Spinal cord (tissue), 10 donors: ENCODE measurements at places on chromosomes 5 and 9. TPM values are rescaled to one million over a fixed set of nuclear protein-coding genes. Genes with fewer than 3 reads are reported as not detected.
A peak's percentile ranks its signal among the peaks of the same experiment; 100 is the strongest.

DNA sequence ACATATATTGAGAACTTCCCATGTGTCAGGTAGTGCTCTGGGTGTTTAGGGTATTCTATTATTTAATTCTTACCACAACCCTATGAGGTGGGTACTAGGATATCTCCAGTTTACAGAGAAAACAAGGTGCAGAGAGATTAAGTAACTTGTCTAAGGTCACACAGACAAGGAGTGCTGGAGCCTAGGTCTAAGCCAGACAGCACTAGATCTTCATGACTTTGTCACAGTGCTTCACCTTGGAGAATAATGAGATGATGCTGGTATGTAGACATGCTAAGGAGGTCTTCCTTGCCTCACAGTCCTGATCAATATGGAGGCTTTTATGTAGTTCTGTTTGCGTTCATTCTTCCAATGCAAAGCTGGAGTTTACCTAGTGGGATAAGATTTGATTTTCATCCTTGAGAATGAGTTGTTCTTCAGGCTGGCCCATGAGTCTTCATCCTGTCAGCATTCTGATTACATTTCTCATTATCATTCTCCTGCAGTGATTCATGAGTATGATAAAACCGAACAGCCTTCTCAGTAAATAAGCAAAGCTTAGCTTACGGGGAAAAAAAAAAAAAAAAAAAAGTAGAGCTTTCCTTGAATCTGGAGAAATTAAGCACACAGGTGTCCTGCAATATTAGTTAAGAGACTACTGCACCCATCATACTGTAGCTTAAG is 176.3 kb downstream of the C9orf152 start:
- DNase-seq = no peak

GRCh38 chr9:123686131-123686828 is 243.6 kb downstream of the DENND1A start:
- peak; percentile 88 for DNase-seq

STK32A gene
- total RNA-seq = 36.3 TPM

TMOD1 gene
- total RNA-seq = 34.0 TPM

DNA sequence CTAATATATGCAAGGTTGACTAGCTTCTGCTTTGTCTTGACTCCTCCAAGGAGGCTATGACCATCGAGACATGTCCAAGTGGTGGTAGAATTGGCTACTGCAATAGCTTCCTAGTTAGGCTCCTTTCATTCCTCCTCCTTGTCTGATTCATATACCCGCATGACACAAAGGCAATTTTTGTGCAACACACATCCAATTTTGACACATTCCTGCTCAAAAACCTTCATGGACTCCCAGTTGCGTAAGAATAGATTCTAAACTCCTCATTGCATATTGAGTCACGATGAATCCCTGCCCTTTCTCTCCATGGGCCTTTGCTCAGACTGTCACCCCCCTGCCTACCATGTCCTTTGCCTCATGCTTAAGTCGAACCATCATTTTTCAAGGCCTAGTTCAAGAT is 344.5 kb downstream of the ACTL7B start:
- DNase-seq = no peak
